ENCODE measurements at places on chromosomes 4 and X.

DNA sequence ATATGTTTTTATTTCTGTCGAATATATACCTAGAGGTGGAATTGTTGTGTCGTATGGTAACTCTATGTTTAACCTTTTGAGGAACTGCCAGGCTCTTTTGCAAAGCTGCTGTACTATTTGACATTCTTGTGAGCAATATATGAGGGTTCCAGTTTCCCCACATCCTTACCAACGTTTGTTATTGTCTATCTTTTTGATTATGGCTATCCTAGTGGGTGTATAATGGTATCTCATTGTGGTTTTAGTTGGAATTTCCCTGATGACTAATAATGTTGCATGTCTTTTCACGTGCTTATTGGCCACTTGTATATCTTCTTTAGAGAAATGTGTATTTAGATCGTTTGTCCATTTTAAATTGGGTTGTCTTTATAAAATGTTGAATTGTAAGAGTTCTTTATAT, 24.5 kb downstream of the REPS2 start:
- DNase-seq, result no peak

GRCh38 chr4:123064390-123064789, 142.0 kb upstream of the NUDT6 start:
- DNase-seq, result no peak

- peak; percentile 30 for DNase-seq
Observed at GRCh38 chr4:158670975-158671664, 567 bp downstream of the C4orf46 start.

DNA sequence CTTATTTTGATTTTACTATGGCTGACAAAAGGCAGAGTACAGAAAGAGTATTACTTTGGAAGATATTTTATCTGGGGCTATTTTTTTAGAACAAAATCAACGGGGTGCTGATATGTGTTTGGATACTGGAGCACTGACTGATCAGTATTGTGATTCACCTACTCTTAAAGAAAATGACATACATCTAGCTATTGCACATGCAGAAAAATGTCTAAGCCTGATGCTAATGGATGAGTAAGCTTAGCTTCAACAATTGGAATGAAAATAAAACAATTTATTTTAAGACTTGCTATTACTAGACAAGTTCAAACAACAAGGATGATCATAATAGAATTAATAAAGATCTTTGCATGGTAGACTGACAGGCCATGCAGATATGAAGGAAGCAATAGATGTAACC, 262.0 kb downstream of the PPP1R2C start:
- no peak for DNase-seq

- no peak for DNase-seq
Observed at GRCh38 chrX:3451571-3451970, 105.1 kb upstream of the MXRA5 start.

GRCh38 chrX:84363051-84363450, 139.2 kb downstream of the HDX start:
- DNase-seq, result no peak

GRCh38 chr4:145176641-145177432, 3.6 kb downstream of the OTUD4 start:
- no peak for DNase-seq

DNA sequence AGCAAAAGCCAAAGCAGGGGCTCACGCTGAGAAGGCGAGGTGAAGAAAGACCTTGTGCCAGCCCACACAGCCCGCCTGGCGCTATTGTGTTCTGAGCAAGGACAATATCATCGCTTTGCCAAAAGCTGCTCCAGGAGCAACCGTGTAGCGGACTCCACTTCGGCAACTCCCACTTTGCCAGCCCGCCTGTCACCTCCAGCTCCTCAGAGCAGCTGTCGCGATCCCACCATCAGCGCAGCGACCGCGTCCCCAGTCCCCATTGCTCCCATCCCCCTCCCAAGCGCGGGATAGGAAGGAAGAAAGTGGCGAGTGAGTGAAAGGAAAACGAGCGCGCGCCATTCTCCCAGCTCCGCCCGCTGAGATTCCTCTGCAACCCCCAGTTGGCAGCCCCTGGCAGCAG, 759 bp downstream of the ZC4H2 start:
- DNase-seq, result no peak

GRCh38 chr4:25919676-25920075, 5.7 kb downstream of the SMIM20 start:
- DNase-seq, result no peak

DNA sequence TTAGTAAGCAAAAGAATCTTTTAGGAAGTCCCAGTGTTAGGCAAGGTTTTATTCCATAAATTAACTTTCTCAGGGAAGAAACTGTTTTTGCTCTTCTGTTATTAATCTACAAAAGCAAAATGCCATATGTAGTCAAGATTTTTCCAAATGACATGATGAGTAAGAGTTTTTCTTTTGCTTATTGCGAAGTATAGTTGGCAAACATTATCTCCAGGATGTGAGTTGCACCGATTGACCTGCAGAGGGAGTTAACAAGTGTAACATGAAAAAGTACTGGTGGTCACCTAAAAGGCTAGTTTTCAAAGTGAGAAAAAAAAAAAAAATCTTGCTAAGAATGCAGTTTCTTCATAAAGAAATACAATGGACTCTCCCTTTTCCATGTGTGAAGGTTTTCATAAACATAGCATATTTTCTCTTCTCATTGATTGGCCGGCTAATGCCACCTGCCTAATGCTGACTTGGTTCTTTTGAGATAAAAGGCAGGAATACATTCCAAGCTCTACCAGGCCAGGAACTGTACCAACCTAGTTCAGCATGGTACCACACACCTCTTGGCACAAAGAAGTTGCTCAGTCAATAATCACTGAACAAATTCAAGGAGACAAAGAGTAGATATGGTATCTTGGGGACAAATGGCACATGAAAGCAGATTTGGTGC, 100.2 kb downstream of the LNX1 start:
- no peak for DNase-seq

- peak; percentile 57 for DNase-seq
Observed at GRCh38 chr4:82044141-82044993, 329.4 kb downstream of the HNRNPD start.

- DNase-seq, result no peak
Observed at GRCh38 chrX:135384161-135384836, 37.4 kb upstream of the SMIM10L2A start.

DNA sequence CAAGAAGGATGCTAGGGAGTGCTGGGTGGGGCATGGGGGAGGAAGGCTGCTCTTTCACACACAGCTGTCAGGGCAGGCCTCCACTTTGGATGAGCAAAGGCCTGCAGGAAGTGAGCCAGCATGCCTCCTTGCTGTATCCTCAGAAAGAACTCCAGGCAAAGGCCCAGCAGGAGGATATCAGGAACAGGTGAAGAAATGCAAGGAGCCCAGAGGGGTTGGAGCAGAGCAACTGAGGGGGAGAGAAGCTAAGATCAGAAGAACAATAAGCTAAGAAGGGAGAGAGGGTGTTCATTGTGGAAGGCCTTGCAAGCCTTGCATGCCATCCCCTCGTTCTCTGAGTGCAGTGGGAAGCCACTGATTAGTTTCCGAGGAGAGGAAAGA, 115.1 kb downstream of the CAMK2D start:
- no peak for DNase-seq

- DNase-seq, result no peak
Observed at GRCh38 chr4:80189956-80190677, 7.2 kb upstream of the PRDM8 start.

DNA sequence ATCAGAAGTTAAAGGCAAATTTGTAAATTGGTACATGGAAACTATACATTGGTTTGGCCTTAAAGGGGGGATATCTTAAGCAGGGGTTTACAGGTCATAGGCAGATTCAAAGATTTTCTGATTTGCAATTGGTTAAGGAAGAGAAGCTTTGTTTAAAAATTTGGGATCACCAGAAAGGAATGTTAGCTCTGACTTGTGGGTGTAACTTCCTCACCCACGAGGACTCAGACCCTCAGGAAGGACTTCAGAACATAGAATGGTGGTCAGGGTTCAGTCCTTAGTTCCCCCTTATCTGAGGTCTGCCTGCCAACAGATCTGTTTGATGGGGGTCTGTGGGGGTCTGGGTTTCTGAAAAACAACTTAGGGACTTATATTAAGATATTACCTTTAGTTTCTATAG, 427.4 kb upstream of the DIPK2B start:
- no peak for DNase-seq

- DNase-seq, result no peak
Observed at GRCh38 chrX:2468261-2469195, 32.2 kb downstream of the DHRSX start.

- no peak for DNase-seq
Observed at GRCh38 chrX:105266456-105266855, 46.0 kb upstream of the TEX13A start.

- no peak for DNase-seq
Observed at GRCh38 chrX:72128881-72129280, 2.8 kb downstream of the RTL5 start.

- DNase-seq, result no peak
Observed at GRCh38 chr4:100087743-100088142, 102.5 kb downstream of the DDIT4L start.

DNA sequence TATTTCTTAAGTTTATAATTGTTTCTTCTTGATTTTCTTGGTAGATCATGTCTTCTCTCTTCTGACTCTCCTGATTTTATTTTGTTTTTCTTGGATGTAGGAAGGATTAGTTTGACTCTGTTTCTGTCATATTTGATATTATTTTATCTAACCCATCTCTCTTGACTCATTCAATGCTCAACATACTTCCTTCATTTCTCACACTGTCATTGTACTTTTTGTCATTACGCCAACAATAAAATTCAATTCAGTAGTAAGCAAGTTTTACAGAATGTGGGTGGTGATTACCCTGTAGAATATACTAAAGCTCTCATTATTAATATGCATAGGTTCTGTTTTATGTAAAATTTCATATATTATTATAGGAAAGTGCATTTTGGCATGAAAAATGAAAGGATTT, 1303.0 kb upstream of the AGA start:
- DNase-seq, result no peak

- no peak for DNase-seq
Observed at GRCh38 chr4:124409044-124409443, 303.5 kb downstream of the ANKRD50 start.

GRCh38 chr4:184388106-184388505, 86.2 kb downstream of the IRF2 start:
- no peak for DNase-seq

DNA sequence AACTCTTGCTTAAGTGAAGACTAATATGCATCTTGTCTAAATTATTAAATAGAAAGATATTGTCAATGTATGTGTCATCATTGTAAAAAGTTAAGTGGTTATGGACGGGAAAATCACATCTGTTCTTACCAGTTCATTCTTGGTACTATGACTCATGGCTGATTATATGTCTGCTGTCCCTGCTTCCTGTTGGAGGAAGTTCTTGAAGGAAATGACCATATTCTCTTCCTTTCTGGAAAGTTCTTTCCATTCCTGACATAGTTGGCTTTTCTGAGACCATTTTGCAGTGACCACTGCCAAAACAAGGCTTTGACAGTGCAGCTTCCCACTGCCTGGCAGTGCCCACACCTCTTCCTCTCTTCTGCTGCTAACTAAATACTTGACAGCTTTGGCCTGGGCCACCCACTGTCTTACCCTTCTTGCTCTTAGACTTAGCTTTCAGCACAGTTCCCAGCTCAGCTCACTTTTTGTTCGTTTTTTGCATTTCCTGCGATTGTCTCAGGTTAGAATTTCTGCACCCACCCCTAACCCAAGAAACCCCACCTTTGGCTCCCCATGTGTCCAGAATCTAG, 13.2 kb upstream of the CLDN24 start:
- DNase-seq, result no peak

- no peak for DNase-seq
Observed at GRCh38 chr4:77347351-77347966, 190.5 kb downstream of the CCNG2 start.

DNA sequence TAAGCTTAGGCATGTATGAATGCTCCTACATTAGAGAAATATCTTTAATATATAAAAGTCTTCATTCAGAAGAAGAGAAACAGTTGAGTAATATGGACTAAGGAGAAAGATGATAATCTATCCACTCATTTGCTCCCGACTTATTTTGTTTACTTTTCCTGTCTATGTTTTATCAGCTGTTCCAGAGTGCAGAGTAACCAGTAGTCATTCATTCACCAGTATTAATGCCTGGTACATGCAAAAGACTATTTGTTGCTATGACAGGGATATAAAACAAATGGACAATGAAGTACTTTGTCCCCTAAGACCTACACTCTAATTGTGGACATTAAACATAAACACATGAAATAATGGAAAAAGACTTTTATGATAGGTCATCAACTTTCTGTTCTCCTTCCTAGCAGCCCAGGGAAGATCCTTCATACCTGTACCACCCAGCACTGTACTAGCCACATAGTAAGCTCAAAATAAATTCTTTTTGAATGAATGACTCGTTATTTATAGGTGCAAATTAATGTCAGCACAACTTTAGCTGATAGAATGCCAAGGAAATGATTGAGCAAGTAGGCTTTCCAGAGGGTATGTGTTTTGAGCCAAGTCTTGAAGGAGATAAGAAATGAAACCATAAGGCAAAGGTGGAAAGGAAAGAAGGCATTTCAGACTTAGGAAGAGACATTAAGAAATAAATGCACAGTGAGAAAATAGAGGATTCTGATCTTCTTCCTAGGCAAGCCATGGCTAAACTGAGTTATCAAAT, 45.0 kb upstream of the IL13RA1 start:
- DNase-seq, result no peak

- no peak for DNase-seq
Observed at GRCh38 chr4:102344520-102344953, 745 bp downstream of the SLC39A8 start.
